Suprapubic skin (tissue), 4 donors: ENCODE measurements at places on chromosomes 1 and 21. TPM values are rescaled to one million over a fixed set of nuclear protein-coding genes. Genes with fewer than 3 reads are reported as not detected.

Gene ZNF648
- total RNA-seq, result 0.23 TPM

Gene PGLYRP3
- 57.4 TPM for total RNA-seq

Gene PRR9
- not detected for total RNA-seq

Gene PLK3
- 135 TPM for total RNA-seq

DNA sequence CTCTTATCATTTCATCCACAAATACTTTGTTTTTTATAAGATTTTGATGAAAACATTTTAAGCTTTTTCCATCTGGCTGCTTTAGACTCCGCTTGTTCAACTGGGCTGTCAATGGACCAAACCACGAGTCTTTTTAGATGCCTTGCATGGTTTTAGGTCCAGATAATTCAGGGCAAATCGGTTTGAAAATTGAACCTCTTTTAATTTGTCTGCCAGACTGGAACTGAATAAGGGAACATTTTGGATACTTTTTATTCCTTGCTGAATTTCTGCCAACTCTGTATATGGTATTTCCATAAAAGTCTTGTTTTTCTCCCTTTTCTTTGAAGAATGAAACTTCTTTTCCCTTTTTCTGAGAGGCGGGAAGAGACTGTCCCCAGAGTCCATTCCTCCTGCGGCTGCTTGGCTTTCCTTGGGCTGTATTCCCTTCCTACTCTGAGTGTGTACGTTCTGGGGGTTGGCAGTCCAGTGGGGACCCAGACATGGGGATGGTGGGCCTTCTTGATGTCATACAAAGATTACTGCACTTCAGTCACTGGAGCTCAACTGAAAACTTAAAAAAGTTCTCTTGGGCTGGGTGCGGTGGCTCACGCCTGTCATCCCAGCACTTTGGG lies 46.5 kb upstream of the CNN3 start:
- no peaks in the 10 kb centered on the region for H3K36me3 ChIP-seq
- H3K4me3 ChIP-seq, result no peak overlapping the region
- no peaks in the 10 kb centered on the region for H3K27me3 ChIP-seq
- peak overlapping the region; percentile 80 for H3K27ac ChIP-seq

GRCh38 chr1:165456861-165457260 lies 11.9 kb upstream of the RXRG start:
- no peak overlapping the region for H3K4me3 ChIP-seq
- DNase-seq, result no peak
- peaks cover 8% of the 10 kb centered on the region for H3K27me3 ChIP-seq
- no peaks in the 10 kb centered on the region for H3K4me1 ChIP-seq

GRCh38 chr1:15137809-15138208 lies 15.7 kb upstream of the TMEM51 start:
- no peaks in the 10 kb centered on the region for H3K36me3 ChIP-seq
- no peak overlapping the region for H3K4me3 ChIP-seq
- peaks cover 11% of the 10 kb centered on the region for H3K27me3 ChIP-seq
- no peak overlapping the region for H3K27ac ChIP-seq
- DNase-seq, result no peak
- no peaks in the 10 kb centered on the region for H3K4me1 ChIP-seq

- H3K4me1 ChIP-seq, result peaks cover 9% of the 10 kb centered on the region
- H3K27me3 ChIP-seq, result no peaks in the 10 kb centered on the region
- no peak overlapping the region for H3K27ac ChIP-seq
- no peak overlapping the region for H3K4me3 ChIP-seq
These were observed 39.3 kb upstream of the ZBTB18 start for GRCh38 chr1:244011786-244012185.

GRCh38 chr1:14115976-14116375 lies 416.0 kb downstream of the PRDM2 start:
- H3K4me3 ChIP-seq, result no peak overlapping the region
- no peak for DNase-seq
- no peak overlapping the region for H3K27ac ChIP-seq
- H3K27me3 ChIP-seq, result no peaks in the 10 kb centered on the region

DNA sequence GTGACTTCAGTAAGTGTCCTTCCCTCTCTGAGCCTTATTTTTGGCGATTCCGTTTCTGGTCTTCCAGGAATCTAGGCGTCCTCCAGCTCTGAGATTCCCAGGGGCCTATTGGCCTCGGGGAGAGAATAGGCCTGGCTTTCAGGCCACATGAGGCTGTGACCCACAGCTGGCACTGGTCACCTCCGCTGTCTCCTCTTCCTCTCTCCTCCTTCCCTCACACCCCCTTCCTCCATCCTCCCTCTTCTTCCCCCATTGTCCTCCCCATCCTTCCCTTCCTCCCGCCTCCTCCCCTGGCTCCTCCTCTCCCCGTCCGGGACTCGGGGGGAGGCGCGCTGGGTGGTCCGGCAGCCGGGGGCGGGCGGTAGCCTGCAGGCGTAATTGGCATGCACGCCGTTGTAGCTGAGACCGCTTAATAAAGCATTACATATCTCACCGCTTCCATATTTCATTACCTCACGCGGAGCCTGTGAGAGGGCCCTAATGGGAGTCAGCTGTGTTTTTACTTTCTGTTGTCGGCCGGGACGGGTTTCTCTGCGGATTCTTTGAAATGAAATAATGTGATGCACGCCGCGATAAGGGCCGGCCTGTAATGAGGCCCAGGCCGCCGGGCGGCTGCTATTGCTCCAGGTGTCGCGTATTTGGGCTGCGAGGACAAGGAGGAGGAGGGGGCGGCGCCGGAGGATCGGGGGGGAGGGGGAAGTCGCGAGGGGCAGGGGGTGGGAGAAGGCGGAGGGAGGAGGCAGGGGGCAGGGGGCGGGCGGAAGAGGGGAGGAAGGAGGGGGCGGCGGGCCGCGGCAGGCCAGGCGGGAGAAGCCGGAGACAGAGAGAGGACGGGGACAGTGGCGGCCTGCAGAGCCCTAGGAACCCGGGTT lies 95.3 kb downstream of the FOXD2 start:
- peak overlapping the region; percentile 50 for H3K4me3 ChIP-seq
- H3K4me1 ChIP-seq, result peaks cover 17% of the 10 kb centered on the region
- no peak for DNase-seq
- no peaks in the 10 kb centered on the region for H3K36me3 ChIP-seq
- no peak overlapping the region for H3K27ac ChIP-seq
- peaks cover 14% of the 10 kb centered on the region for H3K27me3 ChIP-seq

DNA sequence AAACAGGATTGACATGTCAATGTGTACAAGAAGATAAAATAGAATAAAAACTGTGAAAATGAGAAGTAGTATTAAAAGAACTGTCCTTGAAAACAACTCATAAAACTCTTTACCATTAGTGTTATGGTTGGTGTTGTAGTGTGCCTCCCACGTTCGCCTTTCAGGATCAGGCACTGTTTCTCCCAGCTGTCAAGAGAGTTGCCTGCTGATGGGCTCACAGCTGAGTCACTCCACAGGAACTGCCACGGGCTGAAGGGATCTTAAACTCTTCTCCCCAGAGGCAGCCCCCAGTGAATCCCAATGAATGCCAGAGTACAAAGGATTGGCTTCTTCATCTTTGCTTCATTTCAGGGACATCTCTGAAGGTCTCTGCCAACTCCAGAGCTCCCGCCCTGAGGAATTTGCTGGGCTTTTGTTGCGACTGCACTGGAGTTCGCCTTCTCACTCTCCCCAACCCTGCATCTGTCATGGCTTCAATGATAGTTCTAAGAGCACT lies 119.6 kb downstream of the ADGRL2 start:
- no peak overlapping the region for H3K4me3 ChIP-seq
- H3K27me3 ChIP-seq, result no peaks in the 10 kb centered on the region
- peaks cover 3% of the 10 kb centered on the region for H3K4me1 ChIP-seq
- DNase-seq, result no peak
- H3K27ac ChIP-seq, result no peak overlapping the region
- H3K36me3 ChIP-seq, result no peaks in the 10 kb centered on the region

DNA sequence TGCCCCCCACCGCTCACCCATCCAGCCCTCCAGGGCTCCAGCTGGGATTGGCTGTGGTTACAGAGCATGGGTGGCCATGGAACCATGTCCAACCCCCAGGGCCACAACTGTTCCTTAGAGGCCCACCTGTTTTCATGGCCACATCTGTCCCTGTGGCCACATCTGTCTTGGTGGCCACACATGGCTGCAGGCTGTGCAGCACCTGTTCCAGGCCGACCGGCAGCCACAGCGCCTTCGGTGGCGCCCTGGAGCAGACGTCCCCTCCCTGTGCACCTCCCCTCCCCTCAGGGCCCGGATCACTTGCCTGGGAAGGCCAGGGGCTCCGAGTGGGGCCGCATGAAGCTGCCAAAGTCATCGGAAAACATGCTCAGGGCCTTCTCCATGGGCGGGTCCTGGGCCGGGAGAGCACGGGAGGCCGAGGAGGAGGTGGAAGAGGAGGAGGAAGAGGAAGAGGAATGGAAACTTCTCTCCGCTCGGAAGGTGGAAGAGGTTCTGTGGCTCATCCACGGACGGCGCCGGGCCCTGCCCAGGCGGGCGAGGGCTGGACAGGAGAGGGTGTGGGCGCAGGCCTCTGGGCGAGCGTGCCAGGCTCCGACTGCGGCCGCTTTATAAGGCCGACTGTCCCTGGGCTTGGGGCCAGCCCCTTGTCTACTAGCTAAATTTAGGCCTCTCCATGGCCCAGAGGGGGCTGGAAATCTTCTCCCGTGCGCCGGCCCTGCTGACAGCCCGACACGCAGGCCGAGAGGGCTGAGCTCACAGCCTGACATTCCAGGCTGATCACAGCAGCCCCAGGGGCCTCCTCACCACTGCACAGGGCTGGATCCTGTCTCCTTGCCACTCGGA lies at the start of gene HSPB7:
Gene HSPB7, minus strand, starts transcription at position 583 of the 843 bp plus-strand sequence. Its CDS starts 80 bp downstream, at position 503.
- H3K4me1 ChIP-seq, result peaks cover 43% of the 10 kb centered on the region
- H3K27me3 ChIP-seq, result no peaks in the 10 kb centered on the region
- peak within 1 kb of the TSS; percentile 8 for H3K4me3 ChIP-seq
- peak within 1 kb of the TSS; percentile 74 for H3K27ac ChIP-seq
- H3K36me3 ChIP-seq, result no peaks in the 10 kb centered on the region

DNA sequence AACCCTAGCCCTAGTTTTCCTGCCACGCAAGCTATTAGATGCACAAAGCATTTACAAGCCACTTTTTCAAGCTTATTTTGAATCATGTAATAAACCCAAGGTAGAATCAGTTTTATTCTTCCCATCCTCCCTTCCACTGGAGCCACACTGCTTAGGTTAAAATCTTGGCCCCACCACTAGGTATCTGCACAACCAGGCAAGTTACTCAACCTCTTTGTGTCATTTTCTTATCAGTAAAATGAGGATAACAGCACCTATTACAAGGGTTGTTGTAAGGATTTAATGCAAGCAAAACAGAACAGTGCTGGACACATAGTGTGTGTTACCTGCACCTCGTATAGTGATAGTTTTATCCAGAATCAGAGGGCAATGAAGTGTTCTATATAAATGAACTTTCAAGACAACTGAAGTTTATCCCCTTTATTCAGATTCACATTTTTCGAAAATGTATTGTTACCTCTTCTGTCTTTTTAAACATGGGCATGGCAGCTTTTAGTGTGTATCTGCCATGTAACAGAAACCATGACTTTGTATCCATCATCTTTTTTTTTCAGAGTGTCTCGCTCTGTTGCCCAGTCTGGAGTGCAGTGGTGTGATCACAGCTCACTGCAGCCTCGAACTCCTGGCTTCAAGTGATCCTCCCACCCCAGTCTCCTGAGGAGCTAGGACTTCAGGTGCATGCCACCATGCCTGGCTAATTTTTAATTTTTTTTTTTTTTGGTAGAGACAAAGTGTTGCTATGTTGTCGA lies 17.2 kb upstream of the TTC39A start:
- peaks cover 16% of the 10 kb centered on the region for H3K27me3 ChIP-seq
- no peak overlapping the region for H3K27ac ChIP-seq

GRCh38 chr1:43552059-43552742 lies 21.5 kb downstream of the PTPRF start:
- H3K27me3 ChIP-seq, result no peaks in the 10 kb centered on the region
- H3K27ac ChIP-seq, result peak overlapping the region; percentile 77
- no peak for DNase-seq
- H3K4me1 ChIP-seq, result peaks cover 72% of the 10 kb centered on the region
- no peak overlapping the region for H3K4me3 ChIP-seq

- H3K4me3 ChIP-seq, result no peak overlapping the region
- no peaks in the 10 kb centered on the region for H3K36me3 ChIP-seq
- H3K27me3 ChIP-seq, result no peaks in the 10 kb centered on the region
- no peak overlapping the region for H3K27ac ChIP-seq
- DNase-seq, result no peak
These were observed 78.0 kb upstream of the HSD17B7 start for GRCh38 chr1:162712317-162713029.

DNA sequence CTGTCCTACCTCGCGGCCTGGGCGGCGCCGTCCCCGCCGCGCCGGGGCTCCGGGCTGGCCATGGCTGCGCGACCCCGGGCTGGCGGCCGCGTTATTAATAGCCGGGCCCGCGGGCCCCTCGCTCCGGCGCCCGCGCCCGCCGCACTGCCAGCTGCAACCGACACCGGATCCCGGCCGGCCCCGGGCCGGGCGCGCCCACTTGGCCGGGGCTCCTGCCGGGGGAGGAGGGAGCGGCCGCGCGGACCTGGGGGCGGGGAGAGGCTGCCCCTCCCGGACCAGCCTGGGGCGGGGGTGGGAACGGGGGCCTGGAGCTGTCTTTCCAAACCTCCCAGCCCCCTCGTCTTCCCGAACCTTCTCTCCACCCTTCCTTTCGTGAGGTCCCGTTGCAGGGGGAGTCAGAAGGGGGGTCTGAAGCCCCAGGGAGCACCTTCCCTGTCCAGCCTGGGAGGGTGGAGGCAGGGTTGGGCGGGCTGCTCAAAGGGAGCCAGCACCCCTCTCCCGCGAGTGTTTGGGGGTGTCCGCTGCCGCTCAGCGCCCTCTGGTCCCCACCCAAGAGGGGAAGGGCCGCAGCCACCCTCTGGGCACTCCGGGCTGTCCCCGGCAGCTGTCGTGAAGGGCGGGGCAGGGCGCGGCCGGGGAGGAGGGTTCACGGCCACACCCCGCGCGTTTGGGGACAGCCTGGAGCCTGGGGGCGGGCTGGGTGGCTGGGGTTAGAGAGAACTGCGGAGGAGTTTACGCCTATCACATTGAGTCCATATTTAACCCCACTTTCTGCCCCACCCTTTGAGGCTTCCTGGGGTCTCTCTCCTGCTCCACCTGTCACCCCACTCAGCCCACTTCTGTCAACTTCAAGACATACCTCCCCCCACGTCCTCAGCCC lies at the start of gene SYNC:
Gene SYNC, minus strand, starts transcription at position 172 of the 880 bp plus-strand sequence. Its CDS starts 110 bp downstream, at position 62.
- H3K4me3 ChIP-seq, result peak within 1 kb of the TSS; percentile 81
- peaks cover 38% of the 10 kb centered on the region for H3K4me1 ChIP-seq
- no peak for DNase-seq
- H3K27me3 ChIP-seq, result no peaks in the 10 kb centered on the region

DNA sequence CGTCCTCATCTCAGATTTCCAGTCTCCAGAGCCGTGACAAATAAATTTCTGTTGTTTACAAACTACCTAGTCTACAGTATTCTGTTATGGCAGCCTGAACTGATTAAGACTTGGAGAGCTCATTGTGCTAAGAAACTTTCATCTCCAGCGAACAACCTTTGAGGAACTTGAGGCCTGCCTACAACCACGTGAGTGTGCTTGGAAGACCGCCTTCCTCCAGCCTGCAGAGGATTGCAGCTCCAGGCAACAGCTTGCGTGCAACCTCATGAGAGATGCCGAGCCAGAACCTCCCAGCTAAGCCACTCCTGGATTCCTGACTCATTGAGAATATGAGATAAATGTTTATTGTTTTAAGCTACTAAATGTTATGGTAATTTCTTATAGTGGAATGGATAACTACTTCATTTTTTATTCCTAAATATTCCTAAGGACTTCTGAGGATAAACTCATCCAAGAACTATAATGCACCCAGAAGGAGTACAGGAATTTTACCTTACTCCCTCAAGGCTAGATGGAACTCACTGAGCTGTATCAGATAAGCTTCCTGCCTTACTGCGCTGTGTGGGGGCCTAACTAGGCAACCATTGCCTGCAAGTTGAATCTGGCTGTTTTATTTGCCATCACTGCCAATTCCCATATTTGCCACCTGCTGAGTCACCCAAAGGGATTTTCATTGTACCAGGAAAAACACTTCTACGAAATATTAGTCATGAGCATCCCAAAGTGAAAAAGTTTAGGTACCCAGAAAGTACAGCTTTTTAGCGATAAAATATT lies 17.6 kb downstream of the FAM177B start:
- H3K27me3 ChIP-seq, result no peaks in the 10 kb centered on the region
- peaks cover 9% of the 10 kb centered on the region for H3K4me1 ChIP-seq
- peak; percentile 80 for DNase-seq
- H3K4me3 ChIP-seq, result no peak overlapping the region
